ENCODE measurements at places on chromosomes 7 and 10.

GRCh38 chr7:76231071-76231470 is 29.4 kb downstream of the SRRM3 start:
- DNase-seq, result no peak

- DNase-seq, result no peak
Measured at GRCh38 chr10:124619195-124619594, 125.0 kb downstream of the FAM53B start.

- DNase-seq, result no peak
Measured at GRCh38 chr10:11140963-11141362, 123.3 kb downstream of the CELF2 start.

DNA sequence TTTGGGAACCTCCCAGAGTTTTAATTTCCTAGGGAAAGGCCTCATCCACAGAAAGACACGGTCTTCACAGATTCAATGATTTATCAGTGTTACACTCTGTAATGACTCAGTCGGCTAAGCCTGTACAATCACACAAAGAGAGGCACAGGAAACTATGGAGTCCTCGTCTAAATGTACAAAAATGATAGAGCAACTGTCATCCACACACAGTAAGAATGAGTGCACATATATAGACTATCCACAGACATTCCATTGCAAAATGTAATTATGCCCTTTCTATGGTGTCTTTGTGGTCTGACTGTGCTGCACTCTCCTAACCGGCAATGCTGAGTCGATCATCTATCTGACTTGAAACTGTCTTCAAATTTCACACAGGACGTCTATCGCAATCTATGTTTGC is 3.5 kb upstream of the NAMPT start:
- no peak for DNase-seq

- no peak for DNase-seq
Measured at GRCh38 chr10:68208424-68209042, 23.4 kb downstream of the ATOH7 start.

GRCh38 chr10:61188101-61188500 is 244.1 kb upstream of the RHOBTB1 start:
- no peak for DNase-seq

DNA sequence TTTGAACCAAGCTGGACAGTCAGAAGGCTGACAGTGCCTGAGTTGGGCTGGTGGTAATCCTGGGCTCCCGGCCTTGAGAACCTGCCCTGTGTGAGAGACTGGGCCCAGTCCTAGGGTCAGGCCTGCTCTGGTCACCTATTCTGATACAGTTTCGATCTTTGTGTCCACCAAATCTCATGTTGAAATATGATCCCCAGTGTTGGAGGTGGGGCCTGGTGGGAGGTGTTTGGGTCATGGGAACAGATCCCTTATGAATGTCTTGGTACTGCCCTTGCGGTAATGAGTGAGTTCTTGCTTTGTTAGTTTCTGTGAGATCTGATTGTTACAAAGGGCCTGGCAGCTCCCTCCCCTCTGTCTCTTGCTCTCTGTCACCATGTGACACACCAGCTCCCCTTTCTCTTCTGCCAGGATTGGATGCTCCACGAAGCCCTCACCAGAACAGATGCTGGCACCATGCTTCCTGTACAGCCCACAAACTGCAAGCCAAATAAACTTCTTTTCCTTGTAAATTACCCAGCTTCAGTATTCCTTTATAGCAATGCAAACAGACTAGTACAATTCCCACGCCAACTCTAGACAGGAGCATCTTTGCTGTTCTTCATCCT is 111.8 kb upstream of the ZNF438 start:
- no peak for DNase-seq

- no peak for DNase-seq
Measured at GRCh38 chr7:94700926-94701554, 45.1 kb upstream of the SGCE start.

DNA sequence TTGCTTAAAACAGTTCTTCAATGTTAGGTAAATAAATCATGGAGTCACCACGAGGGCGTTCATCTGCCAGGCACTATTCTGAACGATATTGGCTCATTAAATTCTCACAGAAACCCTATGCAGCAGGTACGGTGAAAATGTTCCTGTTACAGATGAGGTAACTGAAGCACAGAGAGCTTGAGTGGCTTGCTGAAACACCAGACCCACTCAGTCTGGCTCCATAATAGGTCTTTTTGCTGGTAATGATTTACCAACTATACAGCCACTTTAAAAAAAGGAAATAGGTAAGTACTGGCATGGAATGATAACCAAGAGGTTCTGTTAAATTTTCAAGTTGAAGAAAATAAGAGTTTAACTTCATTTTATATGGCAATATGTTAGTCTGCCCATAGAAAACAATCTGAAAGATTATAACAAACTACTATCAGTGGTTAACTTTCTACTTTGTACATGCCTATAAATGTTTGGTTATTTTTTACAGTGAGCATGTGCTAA is 1.3 kb upstream of the TM9SF3 start:
- no peak for DNase-seq

GRCh38 chr10:48533951-48534720 is 70.7 kb downstream of the ARHGAP22 start:
- no peak for DNase-seq

- DNase-seq, result no peak
Measured at GRCh38 chr10:131897297-131897899, 3.4 kb upstream of the PPP2R2D start.

DNA sequence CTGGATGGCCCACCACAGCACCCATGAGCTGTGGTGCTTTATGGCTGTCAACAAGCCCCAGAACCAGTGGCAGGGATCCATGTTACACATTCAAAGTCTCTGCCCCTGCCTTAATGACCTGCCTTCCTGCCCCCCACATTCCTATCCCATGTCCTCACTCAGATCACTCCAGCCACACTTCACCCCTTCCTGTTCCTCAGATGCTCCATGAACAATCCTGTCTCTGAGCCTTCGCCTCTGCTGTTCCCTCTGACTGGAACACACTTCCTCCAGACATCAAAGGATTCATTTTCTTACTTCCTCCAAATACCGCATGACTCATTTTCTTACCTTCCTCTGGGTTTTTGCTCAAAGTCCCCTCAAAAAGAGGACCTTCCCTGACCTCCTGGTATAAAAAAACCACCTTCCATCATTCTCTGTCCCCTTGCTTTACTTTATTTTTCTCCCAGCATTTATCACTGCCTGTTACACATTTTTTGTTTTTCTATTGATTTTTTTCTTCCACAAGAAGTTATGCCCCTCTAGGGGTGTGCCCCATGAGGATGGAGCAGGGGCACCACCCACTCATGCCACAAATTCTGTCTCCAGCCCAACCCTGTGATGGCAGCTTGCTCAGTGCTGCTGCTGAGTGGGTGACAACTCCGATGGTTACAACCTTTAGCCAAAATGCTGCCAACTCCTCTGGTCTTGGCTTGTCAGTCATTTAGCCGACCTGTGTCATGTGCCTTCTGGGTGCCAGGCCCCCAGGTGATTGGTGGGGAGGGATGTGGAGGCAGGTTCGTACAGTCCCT is 18.2 kb downstream of the COL13A1 start:
- DNase-seq, result no peak

- DNase-seq, result no peak
Measured at GRCh38 chr7:117047496-117047895, 94.2 kb downstream of the ST7 start.

DNA sequence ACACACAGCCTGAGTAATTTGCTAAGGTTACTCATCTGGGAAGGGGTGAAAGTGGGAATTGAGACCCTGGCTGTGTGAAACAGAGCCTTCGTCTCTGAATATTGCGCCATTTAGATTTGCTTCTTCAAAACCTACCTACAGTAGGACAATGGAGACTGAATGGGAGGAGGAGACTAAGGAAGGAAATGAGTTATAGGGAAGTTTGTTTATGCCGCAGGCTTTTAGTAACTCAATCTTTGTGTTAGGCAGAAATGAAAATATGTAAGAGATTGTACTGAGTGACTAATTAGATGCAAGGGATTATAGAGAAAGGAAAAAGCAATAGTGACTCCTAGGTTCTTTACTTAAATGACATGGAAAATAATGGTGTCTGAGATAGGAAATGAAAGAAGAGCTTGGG is 80.2 kb downstream of the KCND2 start:
- no peak for DNase-seq

DNA sequence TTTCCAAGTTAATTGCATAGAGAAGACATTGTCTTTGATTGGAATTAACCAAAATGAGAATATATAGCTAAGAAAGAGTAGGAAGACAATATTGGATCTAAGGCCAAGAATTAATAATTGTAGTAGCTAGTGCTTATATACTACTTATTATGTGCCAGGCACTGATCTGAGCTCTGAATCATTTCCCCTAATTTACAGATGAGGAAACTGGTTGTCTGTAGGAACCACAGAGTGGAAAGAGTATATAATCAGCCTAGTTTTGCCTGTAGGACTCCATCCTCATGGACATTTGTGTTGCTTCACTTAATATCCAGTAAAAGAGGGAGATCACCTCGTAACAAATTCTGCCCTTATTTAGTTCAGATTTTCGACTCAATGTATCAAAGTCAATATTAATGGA is 127.9 kb downstream of the ARID5B start:
- DNase-seq, result no peak

DNA sequence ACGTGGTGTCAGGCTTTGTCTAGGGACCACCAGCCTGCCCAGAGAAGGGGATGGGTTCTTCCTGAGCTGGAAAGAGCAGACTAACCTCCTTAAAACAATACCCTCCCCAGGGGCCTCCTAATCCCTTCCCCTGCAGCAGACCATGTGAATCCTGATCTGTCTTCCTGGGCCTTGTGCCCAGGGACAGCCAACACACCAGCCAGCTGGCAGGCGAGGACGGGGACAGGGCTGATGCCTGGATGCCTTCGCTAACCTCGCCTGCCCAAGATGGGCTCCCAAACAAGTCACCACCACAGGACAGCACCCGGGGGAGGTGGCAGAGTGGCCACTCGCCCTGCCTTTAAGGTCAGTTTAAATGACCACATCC is 17.6 kb downstream of the PODXL start:
- no peak for DNase-seq

DNA sequence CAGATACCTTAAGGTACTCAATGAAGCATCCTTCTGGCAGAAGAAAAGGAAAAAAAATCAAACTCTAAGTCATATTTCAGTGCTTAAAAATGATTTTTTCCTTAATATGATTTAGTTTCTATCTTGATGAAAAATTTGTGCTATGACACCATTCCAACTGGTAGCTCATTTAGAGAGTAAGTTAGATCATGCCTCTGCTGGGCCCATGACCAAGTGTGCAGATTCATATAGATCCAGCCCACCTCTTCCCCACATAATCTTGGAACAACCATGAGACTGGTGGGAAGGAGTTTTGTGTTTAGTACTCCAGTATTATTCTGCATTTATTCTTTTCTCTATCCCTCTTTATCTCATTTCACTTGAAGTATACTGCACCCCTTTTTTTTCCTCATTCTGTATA is 908.3 kb downstream of the KCNMA1 start:
- no peak for DNase-seq

- no peak for DNase-seq
Measured at GRCh38 chr7:96855139-96855538, 145.5 kb upstream of the SEM1 start.

DNA sequence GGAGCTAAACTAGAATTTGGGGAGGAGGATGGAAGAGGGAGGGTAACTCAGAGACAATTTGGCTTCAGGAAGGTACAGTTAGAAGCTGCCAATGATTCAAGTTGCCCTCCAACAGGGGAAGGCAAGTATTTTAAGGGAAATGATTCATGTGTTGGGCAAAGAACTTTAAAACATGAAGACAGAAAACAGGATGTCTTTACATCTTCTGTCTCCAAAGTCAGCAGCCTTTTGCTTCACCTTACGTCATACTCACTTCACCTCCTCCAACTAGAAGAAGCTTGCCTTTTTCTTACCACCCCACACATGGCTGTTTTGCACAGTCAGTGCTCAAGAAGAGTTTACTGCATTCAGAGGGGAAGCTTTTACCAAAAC is 36.1 kb downstream of the PPP1R3C start:
- no peak for DNase-seq

DNA sequence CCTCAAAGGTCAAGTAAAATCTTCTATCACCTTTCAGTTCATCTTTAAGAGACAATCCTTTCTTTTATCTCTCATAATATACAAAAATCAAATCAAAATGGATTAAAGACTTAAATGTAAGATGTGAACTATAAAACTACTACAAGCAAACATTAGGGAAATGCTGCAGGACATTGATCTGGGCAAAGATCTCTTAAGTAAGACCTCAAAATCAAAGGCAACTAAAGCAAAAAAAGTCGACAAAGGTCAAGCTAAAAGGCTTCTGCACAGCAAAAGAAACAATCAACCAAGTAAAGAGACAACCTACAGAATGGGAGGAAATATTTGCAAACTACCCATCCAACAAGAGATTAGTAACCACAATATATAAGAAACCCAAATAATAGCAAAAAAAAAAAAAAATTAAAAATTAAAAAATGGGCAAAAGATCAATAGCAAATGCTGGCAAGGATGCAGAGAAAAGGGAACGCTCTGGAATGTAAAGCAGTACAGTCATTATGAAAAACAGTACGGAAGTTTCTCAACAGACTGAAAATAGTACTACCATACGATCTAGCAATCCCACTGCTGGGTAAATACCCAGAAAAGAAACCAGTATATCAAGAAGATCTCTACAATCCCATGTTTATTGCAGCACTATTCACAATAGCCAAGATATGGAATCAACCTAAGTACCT is 41.7 kb downstream of the TNPO3 start:
- DNase-seq, result no peak

GRCh38 chr7:151115121-151115835 is 29.0 kb downstream of the AGAP3 start:
- no peak for DNase-seq

DNA sequence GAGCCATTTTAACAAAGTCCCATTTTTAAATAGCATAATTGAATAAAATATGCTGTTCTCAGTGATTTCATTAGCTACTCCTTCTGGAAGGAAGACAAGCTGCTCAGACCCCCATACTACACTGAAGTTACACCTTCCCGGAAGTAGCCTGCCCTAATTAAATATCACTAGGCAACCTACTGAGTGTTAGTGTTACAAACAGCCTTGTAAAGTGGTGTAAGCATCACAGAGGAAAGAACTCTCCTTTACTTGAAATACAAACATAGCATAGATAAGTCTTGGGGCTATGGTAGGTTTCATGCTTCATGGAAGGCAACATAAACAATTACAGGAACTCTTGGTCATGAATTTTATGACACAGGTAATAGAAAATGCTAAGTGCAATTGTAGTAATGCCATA is 43.4 kb upstream of the PTN start:
- no peak for DNase-seq

DNA sequence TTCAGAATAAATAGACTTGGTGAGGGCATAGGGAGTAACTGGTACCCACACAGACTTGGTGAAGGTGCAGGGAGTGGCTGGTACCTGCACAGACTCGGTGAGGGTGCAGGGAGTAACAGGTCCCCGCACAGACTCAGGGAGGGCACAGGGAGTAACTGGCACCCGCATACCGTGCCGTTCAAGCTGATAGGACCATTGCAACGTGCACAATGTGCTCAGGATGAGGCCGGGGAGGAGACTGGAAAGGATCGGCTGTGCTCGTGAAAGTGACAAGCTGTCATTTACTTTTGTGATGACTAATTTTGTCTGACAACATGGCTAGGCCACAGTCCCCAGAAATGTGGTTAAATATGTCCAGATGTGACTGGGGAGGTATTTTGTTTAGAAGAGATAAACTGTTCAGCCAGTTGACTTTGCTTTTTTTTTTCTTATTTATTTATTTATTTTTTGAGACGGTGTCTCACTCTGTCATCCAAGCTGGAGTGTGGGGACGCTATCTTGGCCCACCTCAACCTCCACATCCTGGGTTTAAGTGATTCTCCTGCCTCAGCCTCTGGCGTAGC is 76.2 kb upstream of the NMT2 start:
- no peak for DNase-seq

- peak; percentile 89 for DNase-seq
Measured at GRCh38 chr7:139680676-139681462, 96.9 kb downstream of the HIPK2 start.

- DNase-seq, result no peak
Measured at GRCh38 chr7:22791204-22792158, 31.2 kb downstream of the TOMM7 start.
